Left ventricle myocardium inferior (tissue), 1 donor: ENCODE measurements at places on chromosomes 6 and 20.
A peak's percentile ranks its signal among the peaks of the same experiment; 100 is the strongest.

GRCh38 chr6:4585682-4586468, 190.3 kb upstream of the CDYL start:
- H3K4me3 ChIP-seq = no peak overlapping the region
- DNase-seq = no peak
- H3K27me3 ChIP-seq = no peaks in the 10 kb centered on the region
- H3K36me3 ChIP-seq = no peaks in the 10 kb centered on the region

- H3K4me1 ChIP-seq = no peaks in the 10 kb centered on the region
- H3K27ac ChIP-seq = no peak overlapping the region
- DNase-seq = no peak
- H3K4me3 ChIP-seq = no peak overlapping the region
- H3K36me3 ChIP-seq = no peaks in the 10 kb centered on the region
Measured at GRCh38 chr6:134632024-134632423, 314.1 kb upstream of the SGK1 start.

- H3K27me3 ChIP-seq = no peaks in the 10 kb centered on the region
- peaks cover 82% of the 10 kb centered on the region for H3K36me3 ChIP-seq
- no peak overlapping the region for H3K4me3 ChIP-seq
- peaks cover 40% of the 10 kb centered on the region for H3K4me1 ChIP-seq
- no peak for DNase-seq
Measured at GRCh38 chr6:42690151-42690702, 32.2 kb downstream of the PRPH2 start.

DNA sequence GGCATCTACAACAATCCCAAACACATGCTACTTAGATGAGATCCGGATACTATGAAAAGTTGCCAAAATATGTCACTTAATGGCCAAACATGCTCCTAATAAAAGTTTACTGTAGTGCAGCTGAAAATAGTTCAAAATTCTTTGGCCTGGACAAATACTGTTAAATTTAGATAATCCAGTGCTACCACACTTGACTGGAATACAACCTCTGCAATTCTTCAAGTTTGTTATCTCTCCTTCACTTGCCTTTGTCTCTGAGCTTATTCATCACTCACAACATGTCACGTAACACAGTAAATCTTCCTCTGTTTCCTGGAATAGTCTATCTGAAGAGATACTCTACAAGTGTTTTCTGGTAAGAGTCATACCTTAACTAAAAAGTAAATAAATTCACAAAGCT, 10.5 kb upstream of the PLN start:
- H3K4me1 ChIP-seq = peaks cover 53% of the 10 kb centered on the region
- H3K27ac ChIP-seq = peak overlapping the region; percentile 82
- DNase-seq = no peak
- H3K4me3 ChIP-seq = peak overlapping the region; percentile 58

DNA sequence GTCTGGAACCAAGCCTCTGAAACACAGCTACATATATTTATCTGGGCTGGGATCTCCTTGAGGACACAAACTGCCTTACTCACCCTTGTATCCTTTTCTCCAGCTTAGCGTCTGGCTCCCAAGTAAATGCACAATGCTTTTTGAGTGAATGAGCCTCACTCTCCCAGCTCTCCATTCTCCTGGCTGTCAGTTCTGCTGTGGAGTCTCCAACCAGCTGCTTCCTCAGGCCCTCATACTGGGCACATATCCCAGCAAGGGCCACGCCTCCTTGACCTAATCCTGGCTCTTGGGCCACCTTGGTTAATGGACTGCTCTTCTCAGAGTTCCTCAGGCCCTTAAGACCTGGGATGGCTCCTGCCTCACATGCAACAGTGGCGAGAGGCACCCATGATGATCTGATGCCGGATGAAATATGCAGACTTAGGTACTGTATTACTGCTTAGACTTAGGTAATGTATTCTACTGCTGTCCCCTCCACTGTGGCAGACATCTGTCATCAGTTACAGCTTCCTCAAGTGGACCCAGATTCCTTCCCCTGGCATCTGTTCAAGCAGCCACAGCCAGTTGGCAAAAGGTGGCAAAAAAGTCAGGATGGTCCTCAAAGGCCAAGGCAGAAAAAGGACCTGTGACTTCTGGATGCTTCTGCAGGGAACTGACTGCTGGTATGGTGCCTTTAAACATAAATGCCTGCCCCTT, 16.5 kb downstream of the SNHG17 start:
- peaks cover 49% of the 10 kb centered on the region for H3K36me3 ChIP-seq
- peak overlapping the region; percentile 32 for H3K27ac ChIP-seq
- no peaks in the 10 kb centered on the region for H3K27me3 ChIP-seq
- DNase-seq = peak; percentile 58
- H3K4me3 ChIP-seq = no peak overlapping the region
- peaks cover 27% of the 10 kb centered on the region for H3K4me1 ChIP-seq

GRCh38 chr6:135162678-135163439, 18.2 kb upstream of the MYB start:
- no peaks in the 10 kb centered on the region for H3K36me3 ChIP-seq
- no peak overlapping the region for H3K4me3 ChIP-seq
- H3K27ac ChIP-seq = no peak overlapping the region
- DNase-seq = no peak
- peaks cover 78% of the 10 kb centered on the region for H3K27me3 ChIP-seq

DNA sequence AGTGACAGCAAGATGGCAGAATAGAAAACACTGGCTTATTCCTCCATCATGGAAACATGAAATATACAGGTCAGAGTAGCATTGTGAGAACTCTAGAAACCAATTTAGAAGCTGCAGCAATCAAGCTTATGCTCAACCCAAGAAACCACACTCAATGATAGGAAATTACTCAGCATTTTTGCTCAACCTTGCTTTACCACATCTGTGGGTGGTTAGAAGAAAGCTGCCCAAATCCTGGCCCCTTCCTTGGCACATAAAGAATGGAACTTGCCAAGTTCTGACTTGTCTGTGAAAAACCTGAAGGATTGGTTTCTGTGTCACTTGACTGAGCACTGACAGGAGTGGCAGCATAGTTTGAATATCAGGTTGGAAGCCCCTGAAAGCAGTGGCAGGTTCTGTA, 108.0 kb upstream of the MOCS1 start:
- H3K36me3 ChIP-seq = no peaks in the 10 kb centered on the region
- no peak for DNase-seq
- H3K27me3 ChIP-seq = peaks cover 39% of the 10 kb centered on the region

GRCh38 chr6:156396791-156397418, 380.3 kb upstream of the ARID1B start:
- H3K27me3 ChIP-seq = peaks cover 42% of the 10 kb centered on the region
- H3K4me3 ChIP-seq = peak overlapping the region; percentile 28
- no peaks in the 10 kb centered on the region for H3K4me1 ChIP-seq
- no peaks in the 10 kb centered on the region for H3K36me3 ChIP-seq

GRCh38 chr20:9422321-9423057, 91.9 kb upstream of the LAMP5 start:
- H3K27me3 ChIP-seq = no peaks in the 10 kb centered on the region
- H3K4me1 ChIP-seq = peaks cover 8% of the 10 kb centered on the region
- no peak overlapping the region for H3K27ac ChIP-seq
- no peak overlapping the region for H3K4me3 ChIP-seq
- DNase-seq = no peak

- H3K36me3 ChIP-seq = no peaks in the 10 kb centered on the region
- no peak overlapping the region for H3K4me3 ChIP-seq
- H3K4me1 ChIP-seq = no peaks in the 10 kb centered on the region
- H3K27ac ChIP-seq = no peak overlapping the region
Measured at GRCh38 chr6:57279013-57279412, 38.4 kb upstream of the PRIM2 start.

DNA sequence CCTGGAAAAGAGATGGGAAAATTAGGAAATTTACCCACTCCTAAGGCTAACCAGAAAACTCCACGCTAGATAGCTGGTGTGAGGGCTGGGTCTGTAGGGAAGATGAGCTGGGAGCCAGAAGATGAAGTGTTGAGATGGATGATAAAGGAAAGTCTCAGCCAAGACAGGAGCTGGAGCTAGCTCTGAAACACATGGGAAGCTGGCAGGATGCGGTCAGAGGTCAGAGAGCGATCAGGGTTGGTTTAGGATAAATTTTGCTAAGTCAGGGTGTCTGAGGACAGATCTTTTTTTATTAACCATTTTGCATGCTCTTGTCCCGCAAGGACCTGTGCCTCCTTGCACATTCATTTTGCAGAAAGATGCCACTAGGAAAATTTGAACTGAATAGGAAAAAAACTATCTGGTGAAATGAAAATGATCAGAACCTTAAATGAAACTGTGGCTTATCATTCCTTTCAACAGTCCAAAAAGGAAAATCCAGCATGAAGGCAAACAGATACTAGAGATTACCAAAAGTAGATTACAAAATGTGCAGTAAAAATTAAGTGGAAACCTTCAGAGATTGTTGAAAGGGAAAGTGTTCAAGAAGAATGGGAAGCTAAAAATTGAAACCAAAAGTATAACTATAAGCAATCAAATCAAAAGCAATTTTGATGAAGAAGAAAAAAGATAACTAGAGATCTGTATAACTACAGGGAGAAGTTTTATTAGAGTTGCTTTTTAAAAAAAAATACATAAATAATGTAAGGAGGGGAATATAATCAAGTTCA, 10.7 kb upstream of the EDN1 start:
- peaks cover 7% of the 10 kb centered on the region for H3K27me3 ChIP-seq
- H3K4me1 ChIP-seq = peaks cover 5% of the 10 kb centered on the region
- no peak overlapping the region for H3K4me3 ChIP-seq
- no peak for DNase-seq
- no peaks in the 10 kb centered on the region for H3K36me3 ChIP-seq

GRCh38 chr6:158677906-158678578, 28.2 kb downstream of the SYTL3 start:
- no peak overlapping the region for H3K27ac ChIP-seq
- DNase-seq = no peak
- no peak overlapping the region for H3K4me3 ChIP-seq
- no peaks in the 10 kb centered on the region for H3K27me3 ChIP-seq
- no peaks in the 10 kb centered on the region for H3K36me3 ChIP-seq

DNA sequence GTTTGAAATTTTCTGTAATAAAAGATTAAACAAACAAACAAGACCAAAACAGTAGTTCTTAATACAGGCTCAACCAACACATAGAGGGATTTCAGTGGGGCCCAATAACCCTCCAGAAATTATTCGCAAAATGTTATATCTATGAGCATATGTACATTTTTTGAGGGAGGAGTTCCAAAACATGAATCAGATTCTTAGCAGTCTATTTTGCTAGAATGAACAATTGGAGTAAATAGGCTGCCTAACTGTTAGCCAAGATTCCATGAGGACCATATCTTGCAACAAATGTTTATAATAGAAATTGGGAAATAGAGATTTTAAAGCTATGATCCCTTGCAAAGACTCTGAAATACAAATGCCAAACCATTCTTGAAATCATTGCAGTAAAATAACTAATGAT, 186.3 kb downstream of the AKAP7 start:
- no peak overlapping the region for H3K4me3 ChIP-seq
- H3K27me3 ChIP-seq = no peaks in the 10 kb centered on the region
- H3K27ac ChIP-seq = no peak overlapping the region
- H3K4me1 ChIP-seq = no peaks in the 10 kb centered on the region
- DNase-seq = no peak

DNA sequence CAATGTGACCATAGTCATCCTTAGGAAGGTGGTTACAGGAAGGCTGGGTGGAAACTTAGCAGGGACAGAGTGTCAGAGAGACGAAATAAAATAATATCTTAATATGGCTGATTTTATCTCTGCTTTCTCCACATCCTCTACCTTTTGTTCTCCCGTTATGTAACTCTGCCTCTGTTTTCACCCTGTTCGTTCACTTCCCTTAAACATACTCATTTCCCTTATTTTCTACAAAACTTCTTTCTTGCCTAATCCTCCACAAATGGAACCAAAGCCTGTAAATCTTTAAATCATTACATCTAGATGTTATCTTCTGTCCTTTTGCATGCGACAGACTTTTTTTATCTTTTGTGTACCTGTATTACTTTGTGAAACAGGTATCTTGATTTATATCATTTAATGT, 23.3 kb upstream of the CRIP3 start:
- no peaks in the 10 kb centered on the region for H3K27me3 ChIP-seq
- peaks cover 26% of the 10 kb centered on the region for H3K4me1 ChIP-seq
- no peak for DNase-seq
- H3K4me3 ChIP-seq = no peak overlapping the region
- H3K27ac ChIP-seq = no peak overlapping the region

- no peak overlapping the region for H3K27ac ChIP-seq
- no peak overlapping the region for H3K4me3 ChIP-seq
- no peak for DNase-seq
- peaks cover 41% of the 10 kb centered on the region for H3K27me3 ChIP-seq
- H3K36me3 ChIP-seq = no peaks in the 10 kb centered on the region
Measured at GRCh38 chr6:5936631-5937030, 70.1 kb downstream of the NRN1 start.
